ENCODE measurements at places on chromosomes 5 and 9.

- DNase-seq: no peak
These were observed 138.2 kb downstream of the FGF1 start for GRCh38 chr5:142547445-142548380.

DNA sequence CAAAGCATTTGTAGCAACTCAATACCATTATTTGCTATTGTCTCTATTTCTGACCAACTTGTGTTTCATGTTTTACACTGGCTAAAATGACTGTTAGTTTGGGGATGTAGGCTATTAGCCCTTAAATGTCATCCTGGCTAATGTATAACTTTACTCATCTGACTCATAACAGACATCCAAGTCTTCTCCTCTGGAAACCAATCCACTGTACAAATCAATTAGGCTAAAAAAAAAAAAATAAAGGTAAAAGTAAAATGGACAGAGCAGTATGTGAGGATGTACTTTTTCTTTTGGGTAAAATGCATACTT, 20.6 kb downstream of the MEGF9 start:
- peak; percentile 14 for DNase-seq

- no peak for DNase-seq
These were observed 54.6 kb downstream of the FGF10 start for GRCh38 chr5:44334622-44335021.

DNA sequence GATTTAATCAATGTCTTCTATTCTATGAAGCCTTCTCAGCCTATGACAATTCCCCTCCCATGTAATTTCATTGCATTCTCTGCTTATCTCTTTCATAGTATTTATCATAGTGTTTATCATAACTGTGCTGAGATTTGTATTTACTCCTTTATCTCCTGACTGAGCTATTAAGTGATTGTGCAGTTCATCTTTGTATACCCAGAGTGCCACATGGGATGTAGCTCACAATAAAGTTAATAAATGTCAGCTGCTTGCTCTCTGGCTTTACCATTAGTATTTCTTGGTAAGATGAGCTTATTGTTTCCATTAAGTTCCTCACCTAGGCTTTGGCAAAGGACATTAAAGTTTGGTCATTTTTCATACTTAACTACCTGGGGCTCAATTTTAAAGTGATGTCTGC, 275.1 kb upstream of the MPDZ start:
- no peak for DNase-seq

GRCh38 chr5:161925960-161926359, 78.0 kb downstream of the GABRA1 start:
- DNase-seq: no peak

- DNase-seq: no peak
These were observed 17.3 kb upstream of the FAM240B start for GRCh38 chr9:38737246-38737645.

DNA sequence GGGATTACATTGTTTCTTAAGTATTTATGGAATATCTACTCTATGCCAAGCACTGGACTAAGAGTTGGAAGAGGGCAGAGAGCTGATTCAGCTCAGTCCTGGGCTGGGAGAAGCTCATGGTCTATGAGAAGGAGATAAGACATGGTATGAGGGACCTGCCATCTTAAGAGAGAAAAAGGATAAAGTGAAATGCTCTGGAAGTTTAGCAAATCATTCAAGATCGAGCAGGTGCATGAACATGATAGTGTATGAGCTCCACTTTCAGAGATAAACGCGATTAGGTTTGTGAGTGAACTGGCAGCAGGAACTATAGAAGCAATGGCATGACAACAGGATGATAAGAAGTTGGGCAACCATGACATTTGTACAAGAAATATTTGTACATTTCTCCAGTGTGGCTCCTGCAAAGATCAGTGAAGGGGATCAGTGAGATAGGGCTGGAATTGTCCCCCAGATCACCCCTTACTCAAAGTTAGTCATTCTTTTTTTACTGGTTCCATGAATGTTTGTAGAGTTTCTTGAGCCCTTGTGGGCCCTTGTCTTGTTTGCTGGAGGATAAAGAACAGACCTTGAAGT, 26.6 kb upstream of the CCDC180 start:
- no peak for DNase-seq

- no peak for DNase-seq
These were observed 6.9 kb downstream of the PPP1R26 start for GRCh38 chr9:135486267-135487065.

GRCh38 chr5:14266686-14267085, 123.5 kb downstream of the TRIO start:
- DNase-seq: no peak

- no peak for DNase-seq
These were observed 30.4 kb upstream of the MTMR12 start for GRCh38 chr5:32343058-32343672.

DNA sequence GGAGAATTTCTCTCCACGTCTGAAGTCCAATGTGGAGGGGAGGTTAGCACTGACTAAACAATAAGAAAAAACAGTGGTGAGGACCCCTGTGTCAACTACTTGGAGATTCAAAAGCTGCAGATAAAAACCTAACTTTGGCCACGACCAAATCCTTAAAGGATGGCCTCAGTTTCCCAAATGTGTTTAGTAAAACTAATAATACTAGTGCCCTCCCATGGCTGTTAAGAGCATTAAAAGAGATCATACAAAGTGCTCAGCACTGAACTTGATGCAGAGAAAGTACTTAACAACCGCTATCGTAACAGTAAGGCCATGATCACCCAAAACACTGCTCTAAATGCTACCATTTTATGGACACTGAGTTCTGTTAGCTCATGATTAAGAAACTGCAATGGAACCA, 288.4 kb downstream of the EBF1 start:
- DNase-seq: no peak
